Left kidney (tissue), 8 donors: ENCODE measurements at places on chromosomes 7 and 10. TPM values are rescaled to one million over a fixed set of nuclear protein-coding genes. Genes with fewer than 3 reads are reported as not detected.

DNA sequence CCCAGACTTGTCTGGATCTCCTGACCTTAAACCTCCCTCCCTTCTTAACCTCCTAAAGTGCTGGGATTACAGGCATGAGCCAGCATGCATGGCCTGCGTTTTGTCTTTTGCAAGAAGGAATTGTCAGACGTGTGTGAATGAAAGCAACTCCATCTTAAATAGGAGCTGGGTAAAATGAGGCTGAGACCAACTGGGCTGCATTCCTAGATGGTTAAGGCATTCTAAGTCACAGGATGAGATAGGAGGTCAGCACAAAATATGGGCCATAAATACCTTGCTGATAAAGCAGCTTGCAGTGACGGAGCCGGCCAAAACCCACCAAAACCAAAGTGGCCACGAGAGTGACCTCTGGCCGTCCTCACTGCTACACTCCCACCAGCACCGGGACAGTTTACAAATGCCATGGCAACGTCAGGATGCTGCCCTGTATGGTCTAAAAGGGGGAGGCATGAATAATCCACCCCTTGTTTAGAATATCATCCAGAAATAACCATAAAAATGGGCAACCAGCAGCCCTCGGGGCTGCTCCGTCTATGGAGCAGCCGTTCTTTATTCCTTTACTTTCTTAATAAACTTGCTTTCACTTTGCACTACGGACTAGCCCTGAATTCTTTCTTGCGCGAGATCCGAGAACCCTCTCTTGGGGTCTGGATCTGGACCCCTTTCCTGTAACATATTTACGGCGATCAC is 41.2 kb upstream of the SDK1 start:
- no peak for DNase-seq

- no peak for DNase-seq
Measured at GRCh38 chr10:22958338-22958737, 30.5 kb downstream of the ARMC3 start.

DNA sequence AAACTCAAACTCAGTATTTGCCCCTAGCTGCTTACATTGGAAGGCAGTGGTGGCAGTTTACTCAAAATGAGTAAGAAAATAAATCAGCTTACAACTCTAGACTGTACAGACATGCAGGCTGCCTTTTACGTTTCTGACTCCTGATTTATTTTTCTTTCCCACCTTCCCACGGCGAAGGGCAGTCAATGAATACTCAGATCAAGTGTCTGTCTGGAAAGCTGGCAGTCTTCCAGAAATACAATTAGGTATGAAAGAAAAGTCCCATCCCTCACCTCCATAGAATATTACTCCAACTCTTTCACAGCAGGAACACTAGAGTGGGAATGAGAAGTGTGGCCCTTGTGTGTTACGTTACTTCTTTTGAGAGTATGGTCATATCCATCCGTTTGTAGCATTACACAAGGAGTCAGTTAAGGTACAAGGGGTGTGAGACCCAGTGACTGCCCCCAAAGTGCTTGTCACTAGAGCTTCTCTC is 1.3 kb upstream of the PAPSS2 start:
- no peak for DNase-seq

The PTPRZ1 gene
- 3.5 TPM for polyA plus RNA-seq

The RBP4 gene
- polyA plus RNA-seq, result 1.00 TPM
